ENCODE measurements at places on chromosomes 11 and 22. TPM values are rescaled to one million over a fixed set of nuclear protein-coding genes. Genes with fewer than 3 reads are reported as not detected.
A peak's percentile ranks its signal among the peaks of the same experiment; 100 is the strongest.

SNU13 gene
- total RNA-seq = 103 TPM

TBX1 gene
- total RNA-seq = 7.5 TPM

SYT13 gene
- total RNA-seq = 0.09 TPM

SLC22A25 gene
- not detected for total RNA-seq

OR4D5 gene
- not detected for total RNA-seq

SYTL2 gene
- total RNA-seq = 144 TPM

ADM2 gene
- total RNA-seq = 0.14 TPM

PCNX3 gene
- 22.6 TPM for total RNA-seq

RAPSN gene
- 0.69 TPM for total RNA-seq

DDX25 gene
- total RNA-seq = not detected

- peak; percentile 9 for DNase-seq
These were observed 13.5 kb downstream of the TCIRG1 start for GRCh38 chr11:68052137-68052873.

DNA sequence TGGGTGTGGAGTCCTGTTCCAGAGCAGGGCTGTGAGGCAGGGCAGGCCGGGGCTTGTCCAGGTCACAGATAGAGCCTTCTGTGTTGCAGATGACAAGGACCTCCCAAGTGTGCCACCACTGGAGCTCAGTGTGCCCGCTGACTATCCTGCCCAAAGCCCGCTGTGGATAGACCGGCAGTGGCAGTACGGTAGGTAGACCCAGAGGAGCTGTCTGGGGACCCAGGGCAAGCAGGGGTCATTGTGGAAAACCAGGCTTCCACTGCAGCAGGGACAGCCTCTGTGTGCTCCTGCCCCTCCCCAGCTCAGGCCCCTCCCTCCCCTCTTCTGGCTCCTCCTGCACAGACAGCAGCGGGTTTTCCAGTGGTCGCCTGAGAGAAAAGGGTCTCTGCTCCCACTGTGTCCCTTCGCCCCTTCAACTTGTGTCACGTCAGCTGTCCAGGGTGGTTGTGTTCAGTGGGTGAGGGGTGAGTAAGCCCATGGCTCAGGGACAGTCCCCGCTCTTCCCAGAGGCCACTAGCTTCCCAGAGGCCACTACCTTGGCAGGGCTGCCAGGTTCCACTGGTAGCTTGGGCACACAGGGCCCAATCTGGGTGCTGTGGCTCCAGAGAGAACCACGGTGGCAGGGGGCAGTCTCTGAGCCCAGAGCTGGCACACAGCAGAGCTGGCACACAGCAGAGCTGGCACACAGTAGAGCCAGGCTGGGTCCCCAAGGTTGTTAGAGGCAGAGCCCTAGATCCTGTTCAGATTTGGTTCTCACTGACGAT is 78.4 kb downstream of the MED15 start:
- no peak for DNase-seq

DNA sequence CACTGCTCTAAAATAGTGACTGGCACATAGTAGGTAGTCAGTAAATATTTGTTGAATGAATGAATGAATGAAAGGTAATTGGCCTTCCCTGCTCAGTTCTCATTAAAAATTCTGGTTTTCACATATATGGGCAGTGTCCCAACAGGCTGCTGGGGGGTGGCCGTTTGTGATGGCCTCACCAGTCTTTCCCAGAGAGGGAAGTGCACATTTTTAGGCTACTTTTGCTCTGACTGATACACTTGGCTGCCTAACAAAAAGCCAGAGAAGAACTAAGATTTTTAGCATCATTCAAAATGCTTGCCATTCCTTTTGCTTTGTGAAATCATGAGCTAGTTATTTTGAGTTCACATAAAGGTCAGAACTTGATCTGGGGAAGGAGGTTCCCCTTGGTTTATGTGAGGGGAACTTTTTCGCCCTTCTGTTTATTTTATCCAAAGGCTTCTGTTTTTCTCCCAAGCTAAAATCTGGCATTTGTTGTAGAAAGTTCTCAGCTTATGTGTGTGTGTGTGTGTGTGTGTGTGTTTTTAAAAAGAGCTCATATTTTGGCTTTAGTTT is 83.1 kb downstream of the PTPRJ start:
- peak; percentile 85 for DNase-seq

DNA sequence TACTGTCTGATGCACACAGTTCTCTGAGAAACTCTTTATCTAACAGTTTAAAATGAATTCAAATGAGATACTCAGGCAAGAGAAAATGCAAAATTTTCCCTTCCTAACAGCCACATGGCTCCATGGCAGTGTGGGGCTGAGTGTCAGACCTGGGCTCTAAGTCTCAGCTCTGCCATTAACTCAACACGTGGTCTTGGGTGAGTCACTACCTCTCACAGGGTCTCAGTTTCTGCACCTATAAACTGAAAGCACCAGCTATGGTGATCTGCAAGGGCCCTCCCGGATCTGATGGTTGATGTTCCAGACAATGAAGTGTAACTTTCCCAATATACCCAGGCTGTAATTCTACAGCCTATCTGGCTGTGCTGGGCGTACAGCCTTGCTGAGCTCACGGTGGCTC is 70.5 kb downstream of the KCNC1 start:
- no peak for DNase-seq

- no peak for DNase-seq
These were observed 47.3 kb downstream of the PLAAT5 start for GRCh38 chr11:63443714-63444113.

DNA sequence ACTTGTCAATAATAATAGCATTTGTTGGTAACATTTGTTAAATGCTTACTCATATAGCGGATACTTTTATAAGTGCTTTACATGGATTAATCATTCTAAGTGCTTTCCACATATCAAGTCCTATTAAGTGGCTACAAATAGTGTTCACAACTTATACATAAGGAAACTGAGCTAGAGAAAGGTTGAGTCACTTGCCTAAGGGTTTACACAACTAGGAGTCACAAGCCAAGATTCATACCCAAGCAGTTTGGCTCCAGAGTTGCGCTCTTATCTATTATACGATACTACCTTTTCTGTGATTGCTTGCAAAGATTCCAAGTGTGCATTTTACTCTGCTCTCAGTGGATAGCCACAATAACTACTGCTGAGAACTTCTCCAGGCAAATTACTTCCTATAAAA is 215.9 kb upstream of the CCDC90B start:
- DNase-seq = no peak

- no peak for DNase-seq
These were observed 8.9 kb downstream of the TRPC6 start for GRCh38 chr11:101574886-101575285.

GRCh38 chr11:110147962-110148709 is 54.9 kb downstream of the ZC3H12C start:
- no peak for DNase-seq

GRCh38 chr11:100575860-100576717 is 111.0 kb upstream of the ARHGAP42 start:
- no peak for DNase-seq

DNA sequence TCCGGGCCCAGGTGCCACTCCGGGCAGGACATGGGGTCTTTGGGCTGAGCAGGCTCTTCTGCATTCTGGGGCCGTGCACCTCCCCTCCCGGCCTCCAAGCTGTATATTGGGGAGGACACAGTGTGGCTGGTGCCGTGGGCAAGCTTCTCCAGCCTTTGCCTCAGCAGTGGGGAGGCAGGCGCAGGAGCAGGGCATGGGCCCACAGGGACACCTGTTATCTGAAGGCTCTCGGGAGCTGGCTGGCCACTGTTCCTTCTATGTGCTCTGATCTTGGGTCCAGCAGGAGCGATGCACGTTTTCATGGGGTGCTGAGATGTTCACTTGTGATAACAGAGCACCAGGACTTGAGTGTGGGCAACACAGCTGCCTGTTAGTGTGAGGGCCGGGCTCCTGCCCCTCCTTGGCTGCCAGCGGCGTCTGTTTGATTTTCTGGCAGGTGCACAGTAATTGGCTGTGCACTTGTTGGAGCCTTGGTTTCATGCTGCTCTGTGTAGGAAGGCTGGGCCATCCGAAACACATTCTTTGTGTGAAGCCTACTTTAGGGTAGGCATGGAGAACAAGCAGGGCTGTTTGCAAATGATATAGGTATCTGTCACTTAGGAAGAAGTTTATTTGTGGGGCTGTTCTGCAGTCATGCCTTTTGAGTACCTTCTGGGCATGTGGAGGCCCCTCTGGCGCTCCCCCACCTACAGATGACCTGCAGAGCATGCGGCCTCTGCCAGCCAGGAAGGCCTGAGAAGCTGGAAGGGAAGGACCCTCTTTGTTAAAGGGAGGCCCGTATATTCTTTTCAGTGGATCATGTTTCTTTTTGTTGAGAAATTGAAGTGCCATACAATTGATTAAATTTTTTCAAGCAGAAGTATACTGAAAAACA is 201.5 kb downstream of the TBC1D22A start:
- DNase-seq = peak; percentile 79

- no peak for DNase-seq
These were observed 39.4 kb upstream of the SEPTIN5 start for GRCh38 chr22:19674929-19675253.

- no peak for DNase-seq
These were observed 9.1 kb downstream of the CDC42EP2 start for GRCh38 chr11:65323813-65324212.

- peak; percentile 69 for DNase-seq
These were observed 74.6 kb upstream of the KCNQ1OT1 start for GRCh38 chr11:2774173-2775082.

- no peak for DNase-seq
These were observed 10.7 kb downstream of the KRTAP5-5 start for GRCh38 chr11:1640076-1640946.

GRCh38 chr11:128251140-128251539 is 336.2 kb downstream of the ETS1 start:
- DNase-seq = no peak

GRCh38 chr11:84901991-84902390 is 725.2 kb downstream of the DLG2 start:
- DNase-seq = no peak

GRCh38 chr11:116618461-116618860 is 154.3 kb downstream of the BUD13 start:
- DNase-seq = no peak

GRCh38 chr22:18000441-18001039 is 23.8 kb downstream of the MICAL3 start:
- DNase-seq = no peak

DNA sequence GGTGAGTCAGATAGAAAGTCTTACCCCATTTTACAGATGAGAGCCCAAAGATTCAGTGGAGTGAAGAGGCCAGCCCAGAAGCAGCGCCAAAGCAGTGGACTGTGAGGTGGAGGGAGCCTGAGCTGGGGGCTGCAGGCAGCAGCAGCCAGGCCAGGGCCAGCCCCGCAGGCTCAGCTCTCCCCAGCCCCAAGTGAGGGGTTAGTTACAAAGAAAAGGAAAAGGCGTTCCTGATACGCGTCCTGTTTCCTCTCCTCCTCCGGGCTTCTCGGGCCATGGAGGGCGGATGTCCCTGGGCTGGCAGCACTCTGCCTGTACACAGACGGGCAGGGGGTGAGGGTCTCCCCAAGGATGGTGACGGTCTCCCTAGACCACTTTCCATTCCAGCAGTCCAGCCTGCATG is 44.9 kb downstream of the ARRB1 start:
- no peak for DNase-seq

- DNase-seq = no peak
These were observed 19.8 kb downstream of the ZBED5 start for GRCh38 chr11:10838083-10838482.

- no peak for DNase-seq
These were observed 35.5 kb upstream of the CWF19L2 start for GRCh38 chr11:107493117-107493516.
